Stimulated activated CD4-positive, alpha-beta T cell treated with anti-CD3 and anti-CD28 coated beads, Interleukin-1b, Interleukin-23, amount 100 ng/mL, for 1 hour (primary cell): ENCODE measurements at places on chromosomes 11 and 22.

GRCh38 chr11:68932358-68932757 lies 28.7 kb downstream of the IGHMBP2 start:
- DNase-seq = no peak

DNA sequence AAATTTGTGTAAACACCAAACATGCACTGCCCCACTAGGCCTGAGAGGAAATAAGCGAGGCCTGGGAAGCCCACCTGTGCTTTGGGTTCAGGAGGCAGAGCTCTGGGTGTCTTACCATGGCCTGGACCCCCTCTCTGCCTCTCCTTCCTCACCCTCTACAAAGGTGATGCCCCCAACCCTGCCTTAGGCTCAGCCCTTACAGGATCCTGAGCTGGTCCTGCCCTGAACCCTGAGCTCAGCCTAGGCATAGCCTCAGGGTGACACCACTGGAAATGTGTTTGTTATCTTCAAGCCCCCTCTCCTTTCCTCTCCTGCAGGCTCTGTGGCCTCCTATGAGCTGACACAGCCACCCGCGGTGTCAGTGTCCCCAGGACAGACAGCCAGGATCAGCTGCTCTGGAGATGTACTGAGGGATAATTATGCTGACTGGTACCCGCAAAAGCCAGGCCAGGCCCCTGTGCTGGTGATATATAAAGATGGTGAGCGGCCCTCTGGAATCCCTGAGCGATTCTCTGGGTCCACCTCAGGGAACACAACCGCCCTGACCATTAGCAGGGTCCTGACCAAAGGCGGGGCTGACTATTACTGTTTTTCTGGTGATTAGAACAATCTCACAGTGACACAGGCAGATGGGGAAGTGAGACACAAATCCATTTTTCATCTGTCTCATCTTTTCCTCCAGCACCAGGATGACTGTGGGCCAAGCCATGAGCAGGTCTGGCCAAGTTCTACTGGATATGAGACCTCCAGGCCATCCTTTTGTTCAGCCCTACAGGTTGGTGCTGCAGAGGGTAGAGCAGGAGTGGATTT lies 117.8 kb downstream of the GGTLC2 start:
- no peak for DNase-seq

- no peak for DNase-seq
Measured at GRCh38 chr11:833114-833791, 501 bp downstream of the CD151 start.

DNA sequence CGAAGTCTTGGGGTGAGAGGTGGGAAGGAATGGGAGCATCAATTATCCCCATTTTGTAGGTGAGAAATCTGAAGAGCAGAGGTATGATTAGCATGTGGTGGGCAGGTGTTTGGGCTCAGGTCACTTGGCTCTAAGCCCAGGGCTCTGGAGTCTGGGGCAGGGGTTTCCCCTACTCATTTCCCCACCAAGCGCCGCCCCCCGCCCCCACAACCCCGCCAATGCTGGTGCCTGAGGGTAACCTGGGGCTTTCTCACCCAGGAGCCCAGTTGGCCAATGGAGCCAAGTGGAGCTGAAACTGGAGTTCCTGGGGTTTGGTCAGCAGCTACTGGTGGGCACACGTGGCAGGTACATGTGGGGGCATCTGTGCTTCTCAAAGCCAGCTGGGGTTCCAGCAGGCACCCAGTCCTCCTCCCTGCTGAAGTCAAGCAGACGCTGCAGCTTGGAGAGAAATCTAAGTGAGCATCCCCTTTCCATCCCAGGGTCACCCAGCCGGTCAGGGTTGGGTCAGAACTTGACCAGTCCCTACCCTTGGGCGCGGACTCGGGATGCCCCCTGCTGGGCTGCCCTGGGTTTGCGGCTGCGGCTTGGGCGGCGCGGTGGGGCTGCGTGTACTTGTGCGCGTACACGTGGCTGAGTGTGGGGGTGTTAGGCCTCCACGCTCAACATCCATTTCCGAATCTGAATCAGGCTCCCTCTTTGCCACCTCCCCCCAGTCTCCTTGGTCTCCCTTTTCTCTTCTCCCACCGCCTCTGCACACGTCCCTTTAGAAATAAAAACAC lies 1.7 kb upstream of the CHRM1 start:
- no peak for DNase-seq

GRCh38 chr11:62508336-62509058 lies 38.1 kb downstream of the AHNAK start:
- DNase-seq = no peak

GRCh38 chr22:41231369-41231768 lies 9.4 kb downstream of the CHADL start:
- no peak for DNase-seq

DNA sequence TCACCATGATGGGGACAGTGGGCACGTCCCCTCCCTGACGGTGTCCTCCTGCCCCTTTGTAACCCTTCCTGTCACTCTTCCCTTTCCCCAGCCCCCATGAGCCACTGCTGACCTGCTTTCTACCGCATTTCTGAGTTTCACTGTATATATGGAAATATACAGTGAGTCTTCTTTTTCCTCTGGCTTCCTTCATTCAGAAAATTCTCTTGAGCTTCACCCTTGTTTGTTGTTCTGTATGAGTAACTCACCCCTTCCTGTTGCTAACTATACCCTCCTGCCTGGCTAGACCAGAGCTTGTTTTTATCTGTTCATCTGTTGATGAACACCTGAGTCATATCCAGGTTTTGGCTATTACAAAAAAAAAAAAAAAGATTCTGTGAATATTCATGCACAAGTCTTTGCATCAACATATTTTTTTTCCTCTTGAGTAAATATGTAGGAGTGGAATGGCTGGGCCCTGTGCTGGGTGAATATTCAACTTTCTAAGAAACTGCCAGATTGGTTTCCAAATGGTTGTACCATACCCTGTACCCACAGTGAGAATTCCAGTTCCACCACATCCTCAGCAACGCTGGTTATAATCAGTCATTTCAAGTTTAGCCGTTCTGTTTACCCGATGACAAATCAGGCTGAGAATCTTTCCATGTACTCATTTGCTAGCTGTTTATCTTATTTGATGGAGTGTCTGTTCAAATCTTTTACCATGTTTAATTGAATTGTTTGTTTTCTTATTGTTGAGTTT lies 62.0 kb downstream of the IGF2 start:
- DNase-seq = no peak

DNA sequence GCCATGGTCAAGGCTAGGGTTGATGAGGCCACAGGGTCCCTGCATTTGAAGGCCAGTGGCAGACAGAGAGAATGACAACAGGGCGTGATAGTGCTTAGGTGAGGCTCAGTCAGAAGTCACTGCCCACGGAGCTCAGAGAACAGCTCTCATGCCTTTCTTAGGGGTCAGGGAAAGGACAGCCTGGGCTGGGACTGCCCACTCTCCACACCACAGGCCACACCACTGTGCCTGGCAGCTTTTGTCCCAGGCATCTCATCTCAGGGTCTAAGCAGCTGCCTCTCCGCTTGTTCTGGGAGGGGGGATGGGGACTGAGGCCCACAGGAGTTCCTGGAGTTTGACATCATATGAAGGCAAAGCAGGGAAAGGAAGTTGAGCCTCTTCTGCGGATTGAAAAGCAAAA lies 150.2 kb upstream of the B3GAT1 start:
- no peak for DNase-seq

DNA sequence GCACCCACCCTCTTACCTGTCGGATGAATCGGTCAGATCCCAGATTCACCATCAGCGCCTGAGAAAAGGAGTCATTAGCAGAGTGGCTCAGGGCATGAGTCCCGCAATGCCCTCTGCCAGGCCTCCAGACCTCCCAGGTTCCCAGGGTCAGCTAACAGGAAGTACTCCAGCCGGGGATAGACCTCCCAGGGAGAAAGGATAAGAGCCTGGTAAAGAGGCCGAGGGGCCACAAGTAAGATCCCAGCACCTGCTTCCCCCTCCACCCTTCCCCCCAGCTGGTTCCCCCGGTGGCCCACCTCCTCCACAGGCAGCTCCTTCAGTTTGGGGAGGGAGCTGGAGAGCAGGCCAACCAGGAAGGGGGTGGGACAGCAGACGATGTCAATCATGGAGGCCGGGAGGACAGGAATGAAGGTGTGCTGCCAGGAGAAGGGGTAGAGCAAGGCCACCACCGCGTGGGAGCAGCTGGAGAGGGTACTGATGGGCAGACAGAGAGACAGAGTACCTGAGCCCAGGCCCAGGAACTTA lies 16.4 kb downstream of the RPL27A start:
- no peak for DNase-seq

DNA sequence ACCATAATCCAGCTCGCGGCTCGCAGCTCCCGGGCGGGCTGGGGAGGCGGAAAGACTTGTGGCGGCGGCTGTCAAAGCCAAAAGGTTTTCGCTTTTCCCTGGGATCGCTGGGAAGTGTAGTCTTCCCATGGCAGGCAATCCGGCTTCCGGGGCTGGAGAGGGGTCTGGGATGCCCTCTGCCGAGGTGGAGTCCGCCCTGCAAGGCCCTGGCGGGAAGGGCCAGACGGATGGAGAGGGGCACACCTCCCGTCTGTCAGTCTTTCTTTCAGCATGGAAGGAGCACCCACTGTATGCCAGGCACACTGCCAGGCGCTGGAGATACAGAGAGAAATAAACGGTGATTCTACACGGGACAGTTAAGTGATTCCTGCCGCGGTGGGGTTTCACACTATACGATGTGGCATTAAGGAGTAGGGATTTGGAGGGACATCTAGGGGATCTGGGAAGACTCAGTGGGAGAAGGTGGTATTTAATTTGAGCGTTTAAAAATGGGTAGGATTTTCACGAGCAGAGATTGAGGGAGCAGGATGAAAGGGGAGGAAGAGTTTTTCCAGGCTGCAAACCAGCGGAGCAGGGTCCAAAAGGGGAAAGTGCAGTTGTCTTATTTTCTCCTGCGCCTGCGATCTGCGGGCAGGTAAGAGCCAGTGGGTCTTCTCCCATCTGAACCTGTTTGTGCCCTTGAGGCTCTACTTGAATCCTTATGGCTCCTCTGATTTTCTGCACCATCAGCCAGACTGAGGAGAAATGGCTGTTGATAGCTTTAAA lies at the start of gene BACE1:
Gene BACE1, minus strand, starts transcription at position 60 of the 765 bp plus-strand sequence. CDS start 461 bp downstream, outside the sequence.
- DNase-seq = no peak

GRCh38 chr22:40196628-40197360 lies 19.1 kb downstream of the TNRC6B start:
- DNase-seq = no peak

- no peak for DNase-seq
Measured at GRCh38 chr11:66220566-66220935, 47.9 kb upstream of the RAB1B start.

- no peak for DNase-seq
Measured at GRCh38 chr11:65116370-65117205, 913 bp downstream of the ZNHIT2 start.

GRCh38 chr22:44531487-44531886 lies 33.5 kb upstream of the RTL6 start:
- no peak for DNase-seq

GRCh38 chr11:20634781-20635180 lies 34.6 kb upstream of the NELL1 start:
- no peak for DNase-seq

- no peak for DNase-seq
Measured at GRCh38 chr11:119262668-119263351, 54.1 kb downstream of the MCAM start.

- DNase-seq = no peak
Measured at GRCh38 chr11:70913715-70914231, 338.6 kb downstream of the SHANK2 start.

DNA sequence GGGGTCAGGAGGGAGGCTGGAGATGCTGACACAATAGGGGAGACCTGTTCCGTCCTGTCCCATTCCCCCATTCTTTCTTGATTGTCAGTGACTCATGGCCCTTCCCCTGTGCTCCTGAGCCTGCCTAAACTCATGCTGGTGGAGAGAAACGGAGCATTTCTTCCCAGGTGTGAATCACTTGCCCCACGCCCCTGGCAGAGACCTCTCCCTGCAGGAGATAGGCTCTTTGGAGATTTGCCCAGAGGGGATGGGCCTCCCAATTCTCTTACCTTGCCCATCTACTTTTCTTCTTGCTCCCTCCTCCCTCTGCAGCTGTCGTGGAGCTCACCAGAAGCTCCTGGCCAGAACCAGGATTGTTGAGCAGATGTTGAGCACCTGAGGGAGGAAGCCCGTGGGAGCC lies 121.9 kb upstream of the OR9Q1 start:
- no peak for DNase-seq

DNA sequence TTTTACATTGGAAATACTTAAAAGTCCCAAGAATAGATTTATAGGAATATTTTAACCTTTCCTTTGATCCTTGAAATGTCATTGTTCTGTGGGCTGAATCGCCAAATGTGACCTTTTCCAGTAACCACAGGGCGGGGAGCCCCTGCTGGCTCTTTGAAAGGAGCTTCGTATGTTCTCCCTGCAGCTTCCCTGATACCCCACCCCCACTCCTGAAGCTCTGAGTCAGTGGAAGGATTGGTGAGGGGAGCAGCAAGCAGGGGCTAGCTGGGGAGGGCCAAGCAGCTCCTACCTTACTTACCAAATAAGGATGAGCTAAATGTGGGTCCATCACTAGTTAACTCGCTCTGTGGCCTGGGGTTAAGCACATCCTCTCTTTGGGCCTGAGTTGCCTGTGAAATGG lies 87.7 kb downstream of the CHST1 start:
- DNase-seq = no peak

DNA sequence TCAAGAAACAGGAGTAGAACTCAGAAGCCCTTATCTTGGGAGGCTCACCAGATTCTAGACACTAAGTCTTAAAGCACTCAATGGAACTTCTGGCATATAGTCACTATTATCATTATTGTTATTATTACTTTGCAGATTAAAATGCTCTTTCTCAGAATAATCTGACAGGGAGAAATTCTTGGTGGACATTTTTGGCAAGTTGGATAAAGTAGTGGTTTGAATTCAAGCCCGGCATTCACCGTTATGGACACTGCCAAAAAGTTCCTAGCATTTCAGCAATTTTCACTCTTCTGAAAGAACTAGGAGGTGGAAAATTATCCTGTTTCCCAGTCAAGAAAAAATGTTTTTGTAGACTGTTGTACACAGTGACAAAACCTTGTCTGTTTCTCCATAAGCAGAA lies 179.6 kb upstream of the ISX start:
- DNase-seq = no peak

- DNase-seq = no peak
Measured at GRCh38 chr22:21917181-21917958, 35.3 kb downstream of the PPM1F start.

DNA sequence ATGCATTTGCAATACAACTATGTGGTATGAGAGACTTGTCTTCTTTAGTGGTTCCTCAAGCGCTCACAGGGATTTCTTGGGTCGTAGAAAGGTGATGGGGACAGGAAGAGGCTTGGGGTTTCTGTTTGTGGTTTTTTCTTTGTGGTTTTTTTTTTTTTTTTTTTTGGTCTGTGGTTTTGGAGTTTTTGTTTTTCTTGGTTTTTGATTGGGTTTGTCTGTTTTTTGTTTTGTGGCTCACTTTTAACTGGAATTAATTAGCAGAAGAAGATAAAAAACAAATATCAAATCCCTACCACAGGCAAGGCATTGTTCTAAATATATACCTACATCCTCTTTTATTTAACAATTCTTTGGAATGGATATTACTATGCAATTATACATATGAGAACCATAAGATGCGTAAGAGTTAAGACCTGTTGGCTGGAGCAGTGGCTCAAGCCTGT lies 5.5 kb downstream of the TTC28 start:
- DNase-seq = no peak

- DNase-seq = no peak
Measured at GRCh38 chr22:23537416-23537815, 42.7 kb downstream of the IGLL1 start.
